ENCODE measurements at places on chromosomes 12 and 14.

GRCh38 chr12:126430921-126431320 is 1365.7 kb downstream of the AACS start:
- no peak overlapping the region for H3K27ac ChIP-seq
- H3K36me3 ChIP-seq = no peaks in the 10 kb centered on the region
- no peak for DNase-seq
- H3K4me1 ChIP-seq = no peaks in the 10 kb centered on the region

GRCh38 chr12:132423251-132423819 is 66.6 kb upstream of the FBRSL1 start:
- no peaks in the 10 kb centered on the region for H3K4me1 ChIP-seq
- H3K27me3 ChIP-seq = peaks cover 7% of the 10 kb centered on the region
- no peaks in the 10 kb centered on the region for H3K36me3 ChIP-seq
- DNase-seq = no peak

- no peak overlapping the region for H3K27ac ChIP-seq
- H3K36me3 ChIP-seq = peaks cover 39% of the 10 kb centered on the region
- no peak for DNase-seq
- H3K4me1 ChIP-seq = no peaks in the 10 kb centered on the region
- no peak overlapping the region for H3K4me3 ChIP-seq
Measured at GRCh38 chr14:91786188-91786587, 54.3 kb upstream of the CATSPERB start.

- no peak overlapping the region for H3K4me3 ChIP-seq
- no peaks in the 10 kb centered on the region for H3K36me3 ChIP-seq
- no peak for DNase-seq
- no peak overlapping the region for H3K27ac ChIP-seq
- no peaks in the 10 kb centered on the region for H3K4me1 ChIP-seq
Measured at GRCh38 chr12:117501076-117501869, 139.8 kb upstream of the NOS1 start.

GRCh38 chr12:121366063-121366459 is 13.8 kb upstream of the ANAPC5 start:
- H3K27me3 ChIP-seq = no peaks in the 10 kb centered on the region
- H3K4me3 ChIP-seq = no peak overlapping the region
- DNase-seq = no peak
- no peak overlapping the region for H3K27ac ChIP-seq
- H3K4me1 ChIP-seq = no peaks in the 10 kb centered on the region

GRCh38 chr12:132279184-132279889 is 50.1 kb downstream of the GALNT9 start:
- no peak overlapping the region for H3K27ac ChIP-seq
- H3K36me3 ChIP-seq = no peaks in the 10 kb centered on the region
- no peaks in the 10 kb centered on the region for H3K27me3 ChIP-seq
- no peak overlapping the region for H3K4me3 ChIP-seq

- no peaks in the 10 kb centered on the region for H3K36me3 ChIP-seq
- no peak overlapping the region for H3K27ac ChIP-seq
- H3K4me1 ChIP-seq = no peaks in the 10 kb centered on the region
- no peak overlapping the region for H3K4me3 ChIP-seq
- no peak for DNase-seq
- H3K27me3 ChIP-seq = no peaks in the 10 kb centered on the region
Measured at GRCh38 chr12:78403136-78403535, 461.4 kb upstream of the SYT1 start.

GRCh38 chr12:115943630-115944391 is 333.7 kb downstream of the MED13L start:
- H3K27ac ChIP-seq = no peak overlapping the region
- DNase-seq = no peak
- no peak overlapping the region for H3K4me3 ChIP-seq
- no peaks in the 10 kb centered on the region for H3K27me3 ChIP-seq

- no peak for DNase-seq
- peak overlapping the region; percentile 81 for H3K27ac ChIP-seq
- peaks cover 10% of the 10 kb centered on the region for H3K4me1 ChIP-seq
Measured at GRCh38 chr14:24145690-24146452, 539 bp downstream of the PSME2 start.

DNA sequence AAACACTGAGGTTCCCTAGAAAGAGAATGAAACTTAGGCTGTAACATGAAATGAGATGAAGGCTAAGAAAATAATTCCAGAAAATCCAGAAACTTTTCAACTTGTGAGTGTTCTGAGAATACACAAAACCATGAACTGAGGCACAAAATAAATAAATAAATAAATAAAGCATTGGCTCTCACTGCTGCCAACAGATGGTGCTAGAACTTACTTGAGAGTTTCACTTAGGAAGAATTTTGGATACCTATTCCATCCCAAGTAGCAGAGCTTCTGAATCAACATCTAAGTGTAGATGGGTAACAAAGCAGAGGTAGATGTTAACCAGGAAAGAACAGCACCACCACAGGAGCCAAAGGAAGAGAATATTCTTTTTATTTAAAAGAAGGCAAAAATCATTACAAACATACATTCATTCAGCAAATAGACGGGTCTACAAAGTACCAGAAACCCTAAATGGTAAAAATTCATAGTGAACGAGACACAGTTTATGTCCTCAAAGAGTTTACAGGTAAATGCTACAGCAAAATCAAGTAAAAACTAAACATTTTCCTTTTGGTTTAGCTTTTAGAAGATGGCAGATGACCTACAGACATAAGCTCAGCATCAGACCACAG is 16.7 kb downstream of the EPS8 start:
- no peak for DNase-seq
- no peaks in the 10 kb centered on the region for H3K4me1 ChIP-seq
- H3K27me3 ChIP-seq = no peaks in the 10 kb centered on the region
- H3K27ac ChIP-seq = no peak overlapping the region
- no peaks in the 10 kb centered on the region for H3K36me3 ChIP-seq

GRCh38 chr14:58659846-58660245 is 22.1 kb downstream of the DACT1 start:
- H3K4me3 ChIP-seq = no peak overlapping the region
- H3K27ac ChIP-seq = no peak overlapping the region
- H3K4me1 ChIP-seq = peaks cover 16% of the 10 kb centered on the region
- DNase-seq = no peak
- no peaks in the 10 kb centered on the region for H3K27me3 ChIP-seq

DNA sequence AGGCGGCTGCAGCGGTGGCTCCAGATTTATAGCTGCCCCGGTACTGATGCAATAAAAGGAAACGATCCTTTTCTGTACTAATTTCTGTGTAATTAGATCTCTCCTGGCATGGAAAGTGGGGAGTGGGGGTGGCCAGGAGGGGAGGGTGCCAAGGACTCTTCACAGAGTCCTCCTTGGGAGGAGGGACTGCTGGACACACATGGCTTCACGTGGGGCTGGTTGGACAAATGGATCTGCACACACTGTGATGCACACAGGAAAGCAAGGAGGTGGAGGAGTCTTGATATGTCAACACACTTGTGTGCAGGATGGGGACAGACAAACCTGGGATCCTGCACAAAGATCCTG is 23.8 kb upstream of the ATP5MC2 start:
- H3K27me3 ChIP-seq = no peaks in the 10 kb centered on the region
- H3K27ac ChIP-seq = no peak overlapping the region
- DNase-seq = no peak
- no peak overlapping the region for H3K4me3 ChIP-seq
- H3K36me3 ChIP-seq = no peaks in the 10 kb centered on the region
- H3K4me1 ChIP-seq = peaks cover 15% of the 10 kb centered on the region

DNA sequence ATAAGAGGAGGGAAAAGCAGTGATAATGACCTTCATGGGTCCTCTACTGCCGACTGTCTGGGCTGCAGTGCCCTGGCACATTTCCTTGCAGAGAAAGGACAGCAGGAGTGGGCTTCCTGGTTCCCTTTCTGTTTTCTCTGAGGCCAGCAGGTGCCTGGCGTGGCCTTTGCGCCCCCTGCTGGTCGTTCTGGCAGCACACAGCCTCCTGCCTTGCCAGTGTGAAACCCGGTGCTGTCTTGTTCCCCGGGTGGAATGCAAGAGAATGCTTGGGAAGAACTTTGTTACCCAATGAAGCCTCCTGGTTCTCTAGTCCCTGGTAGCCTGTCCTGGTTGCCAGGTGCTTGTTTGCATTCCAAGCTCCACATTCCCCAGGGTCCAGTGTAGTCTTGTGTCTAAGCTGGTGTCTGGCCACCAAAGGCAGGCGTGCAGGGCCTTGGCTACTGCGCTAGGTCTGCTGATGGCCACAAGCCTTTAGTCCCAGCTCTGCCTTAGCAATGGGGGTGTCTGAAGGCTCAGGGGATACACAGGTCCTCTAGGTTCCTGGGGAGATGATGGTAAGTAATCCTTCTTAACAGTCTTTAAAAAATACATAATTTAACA is 1392.4 kb upstream of the TMEM132C start:
- H3K4me1 ChIP-seq = no peaks in the 10 kb centered on the region
- no peaks in the 10 kb centered on the region for H3K36me3 ChIP-seq
- no peak for DNase-seq
- H3K4me3 ChIP-seq = no peak overlapping the region
- no peak overlapping the region for H3K27ac ChIP-seq

GRCh38 chr12:14482361-14482760 is 85.3 kb downstream of the PLBD1 start:
- no peak overlapping the region for H3K4me3 ChIP-seq
- DNase-seq = no peak
- H3K36me3 ChIP-seq = peaks cover 29% of the 10 kb centered on the region
- no peaks in the 10 kb centered on the region for H3K27me3 ChIP-seq

- no peak for DNase-seq
- no peaks in the 10 kb centered on the region for H3K36me3 ChIP-seq
Measured at GRCh38 chr12:93860668-93861373, 183.6 kb downstream of the CRADD start.

DNA sequence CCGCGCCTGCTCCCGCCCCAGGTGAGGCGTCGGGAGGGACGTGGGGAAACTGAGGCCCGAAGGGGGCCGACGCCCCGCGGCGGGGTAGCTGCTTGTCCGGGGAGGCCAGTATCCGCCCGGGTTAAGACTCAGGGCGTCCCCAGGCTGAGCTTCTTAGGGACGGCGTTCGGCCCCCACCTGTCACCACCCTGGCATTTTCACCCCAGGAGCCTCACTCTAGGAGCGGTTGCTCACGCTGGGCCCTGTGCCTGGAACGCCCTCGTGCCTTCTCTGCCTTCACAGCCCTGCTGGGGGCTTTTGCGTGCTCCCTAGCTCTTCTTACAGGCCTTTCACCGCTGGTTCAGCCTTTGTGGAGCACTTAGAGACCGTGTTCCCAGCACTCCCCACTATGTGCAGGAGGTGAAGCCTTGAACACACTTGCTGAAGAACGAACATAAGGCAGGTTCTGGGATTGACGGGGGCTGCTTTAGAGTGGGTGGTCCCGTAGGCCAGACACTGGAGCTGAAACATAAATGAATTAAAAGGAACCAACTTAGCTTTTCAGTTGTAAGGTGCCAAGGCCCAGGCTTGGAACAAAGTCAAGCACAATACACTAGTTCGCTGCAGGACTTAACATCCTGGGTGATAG is 601 bp downstream of the ZNF839 start:
- peaks cover 10% of the 10 kb centered on the region for H3K36me3 ChIP-seq
- peaks cover 18% of the 10 kb centered on the region for H3K4me1 ChIP-seq

DNA sequence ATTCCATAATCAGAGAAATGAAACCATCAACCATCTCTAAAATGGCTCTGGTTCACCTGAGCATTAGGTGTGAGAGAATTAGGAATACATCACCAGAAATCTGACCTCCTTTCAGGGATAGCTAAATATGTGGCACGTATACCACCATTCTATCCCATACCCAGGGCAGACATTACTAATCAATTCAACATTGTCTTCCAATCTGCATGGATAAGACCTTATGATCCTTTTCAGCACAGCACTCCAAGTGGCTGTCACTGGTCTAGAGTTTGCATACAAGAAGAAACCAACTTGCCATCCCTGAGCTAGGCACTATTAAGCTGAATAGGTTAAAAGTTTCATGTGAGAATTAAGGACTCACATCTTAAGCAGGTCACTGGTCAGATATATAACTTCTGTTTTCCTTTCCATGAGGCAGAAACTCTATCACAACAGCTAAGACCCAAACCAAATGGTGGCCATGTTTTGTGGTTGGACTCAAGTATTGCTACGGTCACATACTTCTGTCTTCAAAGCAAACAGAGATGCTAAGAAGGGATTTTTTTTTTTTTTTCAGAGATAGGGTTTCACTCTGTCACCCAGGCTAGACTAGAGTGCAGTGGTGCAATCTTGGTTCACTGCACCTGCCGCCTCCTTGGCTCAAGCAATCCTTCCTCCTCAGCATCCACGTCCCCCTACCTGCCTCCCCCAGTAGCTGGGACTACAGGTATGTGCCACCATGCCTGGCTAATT is 249.0 kb downstream of the DPF3 start:
- H3K27ac ChIP-seq = no peak overlapping the region
- no peak for DNase-seq
- H3K4me3 ChIP-seq = no peak overlapping the region
- no peaks in the 10 kb centered on the region for H3K27me3 ChIP-seq
- H3K4me1 ChIP-seq = peaks cover 13% of the 10 kb centered on the region

GRCh38 chr12:8692573-8692972 is 5.2 kb upstream of the RIMKLB start:
- H3K27me3 ChIP-seq = no peaks in the 10 kb centered on the region
- no peak overlapping the region for H3K4me3 ChIP-seq
- H3K27ac ChIP-seq = no peak overlapping the region
- peaks cover 10% of the 10 kb centered on the region for H3K4me1 ChIP-seq

DNA sequence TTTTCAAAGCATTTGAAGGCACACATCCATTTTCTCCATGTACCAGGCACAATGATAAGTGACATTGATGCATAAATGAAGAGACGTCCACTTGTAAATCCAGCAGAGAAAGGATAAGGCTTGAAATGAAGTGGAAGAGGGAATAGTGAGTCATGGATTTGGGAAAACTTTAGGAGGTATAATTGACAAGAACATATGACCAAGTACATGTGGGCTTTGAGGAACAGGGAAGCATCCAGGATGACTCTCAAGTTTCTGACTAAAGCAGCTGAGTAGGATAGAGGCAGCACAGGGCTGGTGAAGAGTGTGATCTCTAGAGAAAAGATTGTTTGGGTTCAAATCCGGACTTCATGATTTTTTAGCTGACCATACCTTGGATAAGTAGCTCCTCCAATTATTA is 43.6 kb upstream of the SYT1 start:
- no peak overlapping the region for H3K4me3 ChIP-seq
- H3K27ac ChIP-seq = no peak overlapping the region
- no peak for DNase-seq

DNA sequence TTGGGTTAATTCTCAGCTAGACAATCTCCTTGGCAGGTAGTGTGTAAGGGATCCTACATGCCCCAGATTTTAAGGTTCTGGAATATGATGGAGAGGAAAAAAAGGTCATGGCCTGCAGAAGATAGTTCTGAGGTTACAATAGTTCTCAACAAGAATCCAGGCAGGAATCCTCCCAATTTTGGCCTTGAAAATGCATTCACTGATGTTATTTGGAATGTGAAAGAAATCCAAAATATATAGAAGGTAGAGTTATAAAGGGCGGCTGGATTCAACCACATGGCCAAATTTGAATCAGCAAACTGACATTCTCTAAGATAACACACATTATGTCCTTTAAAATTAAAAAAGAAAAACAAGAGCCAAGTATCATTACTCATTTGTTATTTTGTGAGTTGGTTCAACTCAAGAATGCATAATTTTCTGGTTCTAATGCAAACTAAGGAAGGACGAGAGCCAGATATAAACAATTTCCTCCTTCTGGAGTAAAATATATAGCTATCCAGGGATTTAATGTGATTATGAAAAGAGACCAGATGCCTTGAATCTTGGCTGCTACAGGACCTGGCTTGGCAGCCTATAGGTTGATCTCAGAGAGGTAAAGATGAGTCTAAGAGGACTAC is 177.0 kb upstream of the G2E3 start:
- no peak overlapping the region for H3K27ac ChIP-seq
- peaks cover 34% of the 10 kb centered on the region for H3K27me3 ChIP-seq
- H3K36me3 ChIP-seq = no peaks in the 10 kb centered on the region
- no peaks in the 10 kb centered on the region for H3K4me1 ChIP-seq
- no peak for DNase-seq
- H3K4me3 ChIP-seq = no peak overlapping the region

Measured in RWPE2 (cell line).